ENCODE measurements at places on chromosomes 12 and 14.

DNA sequence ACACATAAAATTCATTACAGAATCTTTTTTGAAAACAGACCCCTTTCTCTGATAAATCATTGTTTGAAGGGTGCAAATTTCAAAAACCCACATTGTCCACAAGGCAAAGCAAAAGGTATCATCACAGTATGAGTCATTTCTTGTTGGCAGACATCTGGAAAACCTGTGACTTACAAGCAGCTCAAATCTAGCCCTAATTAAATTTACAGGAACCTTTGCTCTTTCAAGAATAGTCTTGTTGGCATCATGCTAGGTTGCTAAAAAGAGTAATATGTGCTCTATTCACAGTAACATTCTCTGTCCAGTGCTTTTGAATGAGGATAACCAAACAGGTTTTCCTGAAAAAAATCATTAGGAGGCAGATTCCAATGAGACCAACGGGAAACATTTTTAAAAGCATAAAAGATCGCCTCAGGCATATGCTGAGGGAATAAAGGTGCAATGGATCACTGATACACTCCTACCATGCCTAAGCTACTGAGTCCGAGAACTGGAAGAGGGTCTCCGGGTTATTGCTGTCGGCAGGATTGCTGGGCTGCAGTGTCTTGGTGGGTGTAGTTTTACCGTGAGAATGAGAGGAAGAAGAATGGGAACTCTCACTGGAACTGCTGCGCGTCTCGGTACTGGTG, 55.5 kb upstream of the TTC7B start:
- DNase-seq: no peak

- no peak for DNase-seq
These were observed 111.6 kb downstream of the RIN3 start for GRCh38 chr14:92625213-92625612.

GRCh38 chr12:113136128-113136989, 798 bp upstream of the RASAL1 start:
- DNase-seq: peak; percentile 18

DNA sequence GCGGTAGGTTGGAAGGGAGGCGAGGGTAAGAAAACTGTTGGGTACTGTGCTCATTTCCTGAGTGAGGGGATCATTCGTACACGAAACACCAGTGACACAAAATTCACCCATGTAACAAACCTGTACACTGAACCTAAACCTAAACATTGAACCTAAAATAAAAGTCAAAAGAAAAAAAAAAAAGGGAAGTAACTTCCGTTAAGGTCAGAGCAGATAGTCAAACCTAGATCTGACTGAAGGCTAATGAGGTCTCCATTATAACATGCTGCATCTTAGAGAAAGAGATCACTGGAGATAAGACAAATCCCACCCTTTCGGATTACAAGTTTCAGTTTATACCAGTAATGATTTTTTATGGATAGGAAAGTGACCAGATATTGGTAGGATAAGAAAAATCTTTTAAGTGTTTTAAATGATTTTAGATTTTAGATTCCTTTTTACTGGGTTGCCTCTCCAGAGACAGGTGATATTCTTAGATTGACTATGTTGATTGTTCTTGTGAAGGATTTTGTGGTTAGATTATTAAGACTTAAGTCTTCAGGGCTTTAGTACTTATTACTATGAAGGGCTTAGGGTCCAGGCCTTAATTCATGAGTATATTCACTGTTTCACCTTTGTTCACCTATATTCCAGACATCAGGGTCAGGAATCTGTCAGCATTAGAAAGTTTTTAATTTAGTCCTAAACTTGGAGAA, 11.2 kb upstream of the NCKAP1L start:
- no peak for DNase-seq

GRCh38 chr14:55720796-55721195, 140.8 kb downstream of the KTN1 start:
- DNase-seq: no peak

DNA sequence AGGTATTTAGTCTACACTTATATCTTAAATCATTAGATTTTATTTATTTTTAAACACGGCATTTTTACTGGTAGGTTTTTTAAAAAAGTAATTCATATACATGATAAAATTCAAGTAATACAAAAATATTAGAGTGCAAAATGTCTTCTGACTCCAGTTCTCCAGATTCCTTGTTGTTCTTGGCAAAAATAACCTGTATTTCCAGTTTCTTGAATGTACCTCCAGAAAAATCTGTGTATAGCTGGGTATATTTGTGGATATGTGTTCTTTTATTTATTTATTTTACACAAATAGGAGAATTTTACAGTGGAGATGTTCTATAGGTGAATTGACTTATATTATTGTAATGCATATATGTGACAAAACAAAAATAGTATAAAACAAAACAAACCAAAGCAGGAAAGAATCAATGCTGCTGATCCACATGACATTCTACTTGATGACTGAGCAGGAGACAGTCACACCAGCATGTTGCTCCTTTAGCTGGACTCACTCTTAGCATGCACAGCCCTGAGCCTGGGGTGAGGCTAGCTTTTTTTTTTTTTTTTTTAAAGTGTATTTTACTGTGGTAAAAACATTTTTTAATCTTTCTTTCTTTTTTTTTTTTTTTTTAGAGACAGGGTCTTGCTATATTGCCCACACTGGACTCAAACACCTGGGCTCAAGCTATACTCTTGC, 42.2 kb upstream of the SLC38A2 start:
- no peak for DNase-seq

DNA sequence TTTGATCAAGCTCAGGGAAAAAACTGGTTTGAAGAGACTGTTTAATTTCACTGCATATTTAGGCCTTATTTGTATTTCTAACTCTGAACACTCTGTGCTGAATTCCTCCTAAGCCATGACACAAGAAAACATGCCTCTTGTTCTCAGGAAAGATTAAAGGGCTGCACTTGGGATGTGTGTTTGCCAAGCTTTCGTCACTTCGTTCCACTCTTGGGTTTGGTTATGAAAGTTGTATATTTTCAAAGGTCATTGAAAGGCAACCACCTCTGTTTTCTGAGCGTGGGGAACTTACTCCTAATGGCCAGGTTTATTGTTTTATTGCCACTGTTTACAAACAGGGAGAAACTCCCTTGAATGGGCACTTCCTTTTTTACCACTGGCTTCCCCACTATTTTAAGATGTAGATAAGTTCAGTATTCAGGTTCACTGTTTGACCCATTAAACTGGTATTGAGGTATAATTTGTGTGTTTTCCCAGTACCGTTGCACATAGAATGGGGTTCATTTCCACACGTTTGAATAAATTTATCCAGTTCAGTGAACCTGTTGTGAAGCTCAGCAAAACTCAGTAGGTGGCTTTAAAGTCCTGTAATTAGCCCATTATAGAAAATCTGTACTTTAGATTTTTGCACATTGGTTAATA, 65.3 kb downstream of the NKX2-1 start:
- no peak for DNase-seq

DNA sequence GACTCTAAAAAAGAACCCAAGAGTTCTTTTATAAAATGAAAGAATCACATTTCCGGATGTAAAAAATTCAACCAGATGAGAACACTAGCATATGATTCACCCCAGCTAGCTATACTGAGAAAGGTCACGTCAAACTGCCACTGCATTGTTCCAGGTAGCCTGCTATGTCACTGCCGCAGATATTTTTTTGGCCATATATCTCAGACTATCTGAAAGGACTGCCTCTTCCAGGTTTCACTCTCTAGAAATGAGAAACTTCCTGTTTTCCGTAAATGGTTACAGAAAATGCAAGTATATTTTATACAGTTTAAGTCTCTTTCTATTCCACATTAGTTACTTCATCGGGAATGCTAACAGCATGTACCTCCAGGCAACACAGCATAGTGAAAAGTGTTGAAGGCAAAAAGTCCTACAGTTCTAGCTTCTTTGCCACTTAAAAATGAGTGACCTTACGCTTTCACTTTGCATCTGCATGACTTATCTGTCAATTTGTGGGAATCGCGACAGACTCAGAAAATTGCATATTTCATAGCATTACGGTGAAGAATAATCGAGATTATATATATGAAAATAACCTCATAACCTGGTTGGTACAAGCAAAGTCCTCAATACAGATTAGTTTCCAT, 105.2 kb downstream of the MED13L start:
- no peak for DNase-seq

DNA sequence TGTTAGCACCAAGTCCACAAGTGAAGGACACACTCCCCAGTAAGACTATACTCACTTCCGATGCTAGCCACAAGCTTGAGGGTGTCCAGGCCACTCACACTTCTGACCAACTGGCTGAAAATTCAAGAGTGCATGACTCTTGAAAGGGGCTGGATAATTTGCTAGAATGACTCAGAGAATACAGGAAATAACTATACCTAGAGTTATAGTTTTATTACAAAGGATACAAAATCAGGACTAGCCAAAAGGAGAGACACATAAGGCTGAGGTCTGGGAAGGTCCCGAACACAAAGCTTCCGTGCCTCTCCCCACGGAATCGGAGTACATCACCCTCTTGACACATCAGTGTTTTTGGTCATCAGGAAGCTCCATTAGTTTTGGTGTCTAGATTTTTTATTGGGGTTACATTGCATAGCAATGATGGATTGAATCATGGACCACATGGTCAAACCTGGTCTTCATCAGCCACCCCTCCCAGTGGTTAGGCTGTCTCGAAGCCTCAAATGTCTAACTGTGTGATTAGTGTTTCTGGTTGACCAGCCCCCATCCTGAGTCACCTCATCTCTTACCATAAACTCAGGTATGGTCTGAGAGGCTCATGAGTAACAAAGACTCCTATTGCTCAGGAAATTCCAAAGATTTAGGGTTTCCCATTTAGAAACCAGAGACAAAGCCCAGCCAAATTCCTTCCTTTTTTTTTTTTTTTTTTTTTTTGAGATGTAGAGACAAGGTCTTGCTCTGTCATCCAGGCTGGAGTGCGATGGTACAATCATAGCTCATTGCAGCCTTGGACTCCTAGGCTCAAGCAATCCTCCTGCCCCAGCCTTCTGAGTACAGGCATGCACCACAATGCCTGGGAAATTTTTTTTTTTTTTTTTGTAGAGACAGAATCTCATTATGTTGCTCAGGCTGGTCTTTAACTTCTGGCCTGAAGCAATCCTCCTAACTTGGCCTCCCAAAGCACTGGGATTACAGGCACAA, 472.0 kb upstream of the TBX3 start:
- no peak for DNase-seq
